ENCODE measurements at places on chromosomes 2 and 18. TPM values are rescaled to one million over a fixed set of nuclear protein-coding genes. Genes with fewer than 3 reads are reported as not detected.

HNMT gene
- 0.09 TPM for polyA plus RNA-seq

RBM43 gene
- polyA plus RNA-seq, result 4.8 TPM

PKDCC gene
- polyA plus RNA-seq, result 0.82 TPM

KIF5C gene
- 3.3 TPM for polyA plus RNA-seq

CYP27C1 gene
- polyA plus RNA-seq, result not detected

GPR155 gene
- 4.2 TPM for polyA plus RNA-seq

GAREM2 gene
- polyA plus RNA-seq, result 0.16 TPM

OLA1 gene
- 13.9 TPM for polyA plus RNA-seq

CRYBA2 gene
- not detected for polyA plus RNA-seq

TMEFF2 gene
- not detected for polyA plus RNA-seq

SERPINB4 gene
- polyA plus RNA-seq, result not detected

PSTPIP2 gene
- 0.37 TPM for polyA plus RNA-seq

CNGA3 gene
- polyA plus RNA-seq, result not detected

SP5 gene
- not detected for polyA plus RNA-seq

BMP10 gene
- polyA plus RNA-seq, result not detected

CXCR2 gene
- polyA plus RNA-seq, result 0.03 TPM

RNF125 gene
- 7.7 TPM for polyA plus RNA-seq

GPBAR1 gene
- polyA plus RNA-seq, result 0.66 TPM

SLC4A5 gene
- 3.3 TPM for polyA plus RNA-seq

CFAP65 gene
- not detected for polyA plus RNA-seq

FSHR gene
- polyA plus RNA-seq, result not detected

AP1S3 gene
- 7.2 TPM for polyA plus RNA-seq

SLC5A7 gene
- not detected for polyA plus RNA-seq
